ENCODE measurements at places on chromosomes 1 and 21.

GRCh38 chr21:42009018-42009830 lies 936 bp downstream of the ZBTB21 start:
- DNase-seq: peak; percentile 51

DNA sequence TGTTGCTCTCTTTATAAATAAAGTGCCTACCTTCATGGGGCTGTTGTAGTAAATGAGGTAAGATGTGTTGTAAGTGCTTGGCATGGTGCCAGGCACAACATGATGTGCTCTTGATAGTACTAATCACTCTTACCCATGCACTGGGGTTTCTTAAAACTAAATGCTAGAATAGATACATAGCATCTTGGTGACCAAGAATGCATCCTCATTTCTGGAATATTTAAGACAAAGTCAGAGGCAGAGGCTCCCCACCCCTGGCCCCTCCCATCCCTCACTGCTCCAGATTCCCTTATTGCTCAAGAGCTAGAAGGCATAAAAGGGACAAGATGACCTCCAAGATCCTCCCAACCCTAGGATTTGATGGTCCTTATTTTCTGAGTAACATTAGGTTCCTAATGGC lies 61.3 kb downstream of the GLUL start:
- DNase-seq: no peak

DNA sequence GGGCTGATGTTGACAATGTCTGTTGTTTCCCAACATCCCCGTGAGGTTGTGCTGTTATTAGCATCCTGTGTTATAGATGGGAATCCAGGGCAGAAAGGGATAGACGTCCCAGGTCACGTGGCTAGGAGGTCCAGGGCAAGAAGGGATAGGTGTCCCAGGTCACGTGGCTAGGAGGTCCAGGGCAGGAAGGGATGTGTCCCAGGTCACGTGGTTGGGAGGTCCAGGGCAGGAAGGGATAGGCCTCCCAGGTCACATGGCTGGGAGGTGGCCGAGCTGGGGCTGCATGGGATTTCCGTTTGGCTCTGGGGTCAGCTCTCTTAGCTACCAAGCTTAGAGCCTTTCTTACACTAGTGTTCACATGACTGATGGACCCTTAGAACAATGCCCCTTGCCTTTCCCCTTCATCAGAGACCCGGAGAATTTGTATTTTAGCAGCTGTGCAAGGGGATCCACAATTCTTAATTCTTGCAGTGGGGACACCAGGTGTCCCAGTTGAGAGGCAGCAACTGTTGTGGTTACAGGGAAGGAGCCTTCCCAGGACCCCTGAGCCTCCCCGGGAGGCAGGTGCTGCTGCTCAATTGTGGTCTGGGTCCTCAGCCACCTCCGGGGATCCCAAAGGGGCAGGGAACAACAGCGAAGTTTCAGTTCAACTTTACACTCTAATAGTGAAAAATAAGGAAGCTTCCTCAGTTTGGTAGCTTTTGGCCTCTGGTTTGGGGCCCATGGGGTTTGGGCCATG lies 69.2 kb downstream of the UMODL1 start:
- no peak for DNase-seq

- peak; percentile 22 for DNase-seq
Observed at GRCh38 chr1:65717815-65718454, 74.8 kb upstream of the PDE4B start.

GRCh38 chr1:97923811-97924210 lies 3.0 kb upstream of the DPYD start:
- no peak for DNase-seq

GRCh38 chr1:150508982-150509381 lies 1.1 kb downstream of the ECM1 start:
- no peak for DNase-seq

- DNase-seq: no peak
Observed at GRCh38 chr1:86352086-86352485, 44.0 kb downstream of the ODF2L start.

DNA sequence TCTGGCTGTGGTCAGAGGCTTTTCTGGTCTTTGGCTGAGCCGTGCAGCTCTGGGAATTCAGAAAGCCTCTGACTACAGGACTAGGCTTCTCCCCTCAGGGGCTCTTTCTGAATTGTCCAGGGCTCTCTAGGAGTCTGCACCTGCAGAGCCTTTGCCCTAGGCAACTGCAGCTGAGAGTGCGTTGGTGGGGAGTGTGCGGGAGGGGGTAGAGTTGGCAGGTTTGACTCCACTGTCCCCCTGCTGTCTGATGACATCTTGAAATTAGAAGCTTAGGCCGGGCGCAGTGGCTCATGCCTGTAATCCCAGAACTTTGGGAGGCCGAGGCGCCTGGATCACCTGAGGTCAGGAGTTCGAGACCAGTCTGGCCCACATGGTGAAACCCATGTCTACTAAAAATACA lies 32.9 kb downstream of the KIAA1614 start:
- DNase-seq: no peak

- peak; percentile 42 for DNase-seq
Observed at GRCh38 chr1:107829036-107829770, 135.8 kb downstream of the VAV3 start.

DNA sequence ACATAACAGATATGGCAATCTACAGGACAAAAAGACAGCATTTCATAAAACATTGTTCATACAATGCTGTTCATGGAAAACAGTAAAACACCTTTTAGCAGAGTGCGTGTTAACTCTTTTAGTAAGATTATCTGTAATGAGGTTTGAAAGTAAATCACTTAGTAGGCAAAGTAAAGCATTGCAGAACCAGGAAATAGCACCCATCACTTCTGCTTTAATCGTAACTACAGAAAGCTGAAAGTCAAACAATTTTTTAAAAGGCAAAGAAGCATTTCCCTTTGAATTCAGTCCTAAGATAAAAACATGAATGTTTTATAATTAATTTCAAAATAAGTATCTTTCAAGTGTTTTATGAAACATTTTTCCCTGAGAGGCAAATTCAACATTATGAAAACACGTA lies 63.3 kb upstream of the RNF11 start:
- no peak for DNase-seq

GRCh38 chr1:13794231-13795187 lies 94.5 kb downstream of the PRDM2 start:
- no peak for DNase-seq

GRCh38 chr1:54794451-54795355 lies 6.4 kb downstream of the TTC22 start:
- DNase-seq: no peak

- DNase-seq: no peak
Observed at GRCh38 chr1:5297886-5298239, 643.5 kb downstream of the AJAP1 start.

DNA sequence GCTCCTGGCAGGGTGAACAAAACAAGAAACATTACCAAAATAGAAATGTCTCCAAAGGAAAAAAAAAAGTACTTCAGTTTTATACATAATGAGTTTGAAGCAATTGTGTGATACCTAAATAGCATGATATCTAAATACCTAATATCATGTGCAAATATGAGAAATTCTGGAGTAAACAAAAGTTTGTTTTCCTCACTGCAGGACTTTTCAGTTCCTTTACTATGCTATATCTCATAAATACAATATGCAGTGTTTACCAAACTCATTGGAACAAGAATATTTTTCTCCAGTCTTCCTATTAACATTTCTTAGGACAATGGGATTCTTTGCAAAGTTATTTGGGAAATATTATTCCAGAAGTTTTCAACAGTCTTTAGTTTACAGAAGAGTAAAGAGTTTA lies 98.1 kb downstream of the VAV3 start:
- no peak for DNase-seq

- DNase-seq: peak; percentile 90
Observed at GRCh38 chr1:150067184-150068108, at the start of gene VPS45. Gene VPS45 (plus strand): TSS chr1:150067776. CDS start chr1:150067858, 82 bp downstream.

DNA sequence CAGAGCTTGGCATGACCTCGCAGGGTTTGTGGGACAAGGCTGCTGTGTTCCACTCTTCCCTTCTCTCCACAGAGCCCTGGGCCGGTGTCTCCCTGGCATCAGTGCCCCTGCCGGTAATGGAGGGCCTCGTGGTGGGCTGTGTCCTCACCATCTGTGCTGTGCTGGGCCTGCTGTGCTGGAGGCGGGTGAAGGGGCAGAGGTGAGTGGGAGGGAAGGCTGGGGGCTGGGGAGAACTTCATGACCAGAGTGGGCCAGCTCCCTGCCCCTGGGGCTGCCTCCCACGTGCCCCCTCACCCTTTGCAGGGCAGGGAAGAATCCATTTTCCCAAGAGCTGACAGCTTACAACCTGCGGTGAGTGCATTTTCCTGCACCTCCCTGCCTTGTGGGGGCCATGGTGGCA lies 12.0 kb upstream of the LGR6 start:
- no peak for DNase-seq

- peak; percentile 55 for DNase-seq
Observed at GRCh38 chr1:13813398-13814012, 113.5 kb downstream of the PRDM2 start.

DNA sequence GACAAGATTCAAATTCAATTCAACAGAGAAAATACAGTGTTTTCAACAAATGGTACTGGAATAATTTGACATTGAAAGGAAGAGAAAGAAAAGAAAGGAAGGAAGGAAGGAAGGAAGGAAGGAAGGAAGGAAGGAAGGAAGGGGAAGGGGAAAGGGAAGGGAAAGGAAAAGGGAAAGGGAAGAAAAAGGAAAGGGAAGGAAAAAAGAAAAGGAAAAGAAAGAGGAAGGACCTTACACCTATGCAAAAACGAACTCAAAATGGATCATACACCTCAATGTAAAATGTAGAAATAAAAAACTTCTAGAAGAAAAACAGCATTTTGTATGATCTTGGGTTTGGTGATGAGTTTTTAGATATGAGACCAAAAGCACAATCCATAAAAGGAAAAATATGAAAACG lies 19.9 kb upstream of the NMNAT2 start:
- no peak for DNase-seq

- DNase-seq: no peak
Observed at GRCh38 chr21:15644489-15644888, 85.3 kb upstream of the USP25 start.

DNA sequence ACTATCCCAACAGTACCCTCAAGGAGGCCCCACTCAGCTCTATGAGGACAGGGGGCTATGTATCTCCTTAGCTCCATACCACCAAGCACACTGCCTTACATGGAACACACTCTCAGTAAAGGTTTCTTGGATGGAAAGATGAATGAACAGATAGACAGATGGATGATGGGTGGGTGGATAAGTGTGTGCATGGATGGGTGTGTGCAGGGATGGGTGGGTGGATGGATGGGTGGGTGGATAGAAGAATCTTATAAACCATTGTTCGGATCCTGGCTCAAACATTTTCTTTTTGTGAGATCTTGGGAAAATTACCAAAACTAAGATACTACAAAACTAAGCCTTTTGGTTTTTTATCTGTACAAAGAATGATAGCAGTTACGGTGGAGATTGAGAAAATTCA lies 111.0 kb upstream of the NFIA start:
- DNase-seq: no peak

DNA sequence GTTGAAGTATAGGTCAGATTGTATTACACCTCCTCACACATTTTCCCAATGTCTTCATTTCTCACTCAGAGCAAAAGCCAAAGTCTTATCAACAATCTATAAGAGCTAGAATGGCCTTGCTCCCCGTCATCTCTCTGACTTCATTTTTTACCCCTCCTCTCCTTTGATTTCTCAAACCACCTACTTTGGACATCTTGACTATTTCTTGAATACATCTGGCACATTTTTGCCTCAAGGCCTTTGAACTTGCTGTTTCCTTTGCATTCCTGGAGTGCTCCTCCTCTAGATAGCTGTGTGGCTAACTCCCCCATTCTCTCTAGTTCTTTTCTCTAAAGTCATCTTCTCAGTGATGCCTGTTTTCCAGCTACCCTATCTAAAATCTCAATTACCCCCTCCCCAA lies 7.2 kb upstream of the XCL2 start:
- DNase-seq: no peak

DNA sequence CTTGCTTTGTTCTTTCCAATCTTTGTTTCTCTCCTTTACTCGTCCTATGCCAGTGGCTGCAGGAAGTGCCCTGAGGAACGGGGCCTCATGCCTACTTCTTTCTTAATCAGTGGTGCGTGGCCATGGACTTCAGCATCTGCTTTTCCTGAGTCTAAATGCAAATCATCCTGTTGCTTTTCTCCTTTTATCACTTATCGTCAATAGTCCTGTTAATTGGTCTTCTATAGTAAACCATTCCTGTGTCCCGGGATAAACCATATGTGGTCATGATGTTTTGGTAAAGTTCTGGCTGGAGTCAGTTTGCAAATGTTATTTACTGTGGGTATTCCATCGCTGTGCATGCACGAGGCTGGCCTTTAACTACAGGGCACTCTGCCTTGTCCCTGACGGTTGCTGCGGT lies 47.5 kb downstream of the AGPAT3 start:
- no peak for DNase-seq

- no peak for DNase-seq
Observed at GRCh38 chr1:154176337-154176736, 15.6 kb downstream of the TPM3 start.

DNA sequence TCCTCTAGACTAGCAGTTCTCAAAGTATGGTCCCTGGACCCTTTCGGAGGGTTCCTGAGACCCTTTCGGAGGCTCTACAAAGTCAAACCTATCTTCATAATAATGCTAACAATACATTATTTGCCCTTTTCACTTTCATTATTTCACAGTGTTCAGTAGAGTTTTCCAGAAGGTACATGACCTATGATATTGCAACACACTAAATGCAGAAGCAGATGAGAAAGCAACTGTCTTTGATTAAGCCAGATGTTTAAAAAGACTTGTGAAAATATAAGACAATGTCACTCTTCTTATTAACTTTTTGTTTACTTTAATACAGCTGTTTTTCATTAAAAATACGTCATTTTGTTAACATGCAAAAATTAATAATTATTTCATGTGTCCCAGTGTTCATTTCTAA lies 5.8 kb downstream of the KCNJ10 start:
- DNase-seq: no peak

DNA sequence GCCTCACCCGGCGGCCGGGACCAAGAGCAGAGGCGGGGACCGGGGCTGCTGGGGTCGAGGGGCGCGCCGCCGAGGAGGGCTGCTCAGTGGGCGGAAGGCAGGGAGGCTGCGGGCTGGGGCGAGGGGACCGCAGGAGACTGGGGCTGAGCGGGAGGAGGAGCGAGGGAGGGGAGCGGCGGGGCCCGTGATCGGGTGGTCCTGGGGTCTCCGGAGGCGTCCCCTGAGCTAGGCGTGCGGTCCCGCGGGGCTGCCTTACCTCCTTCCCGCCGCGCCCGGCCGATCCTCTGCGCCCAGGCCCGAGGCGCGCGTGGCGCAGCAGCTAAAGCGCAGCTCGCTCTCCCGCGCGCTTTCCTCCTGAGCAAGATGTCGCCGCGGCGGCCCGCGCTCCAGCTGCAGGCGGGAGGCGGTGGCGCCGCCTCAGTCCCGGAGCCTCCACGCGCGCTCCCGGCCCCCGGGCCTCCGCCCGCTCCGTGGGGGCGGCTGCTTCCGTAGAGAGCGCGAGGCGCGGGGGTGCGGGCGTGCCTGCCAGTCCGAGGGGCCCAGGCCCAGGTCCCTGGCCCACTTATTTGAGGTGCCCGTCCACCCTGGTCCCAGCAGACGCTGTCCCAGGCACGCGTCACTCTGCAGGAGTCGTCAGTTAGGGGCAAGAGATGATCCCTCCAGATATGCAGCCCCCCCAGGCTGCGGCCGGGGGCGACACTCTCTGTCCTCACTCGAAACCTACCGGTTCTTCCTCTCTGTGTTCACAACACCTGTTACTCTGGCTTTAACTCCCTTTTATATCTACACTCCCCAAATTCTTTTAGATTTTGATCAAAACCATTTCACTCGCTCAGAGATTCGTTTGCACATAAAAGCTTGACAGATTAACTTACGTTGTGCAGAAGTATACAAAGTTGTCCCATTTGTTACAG lies at the start of gene CCSAP:
Gene CCSAP (minus strand): TSS at position 392 of the 914 bp plus-strand sequence. CDS start 582 bp downstream, outside the sequence.
- no peak for DNase-seq

GRCh38 chr1:217781056-217781455 lies 149.9 kb downstream of the SPATA17 start:
- DNase-seq: no peak

- no peak for DNase-seq
Observed at GRCh38 chr1:204958317-204959307, 84.4 kb upstream of the CNTN2 start.

- no peak for DNase-seq
Observed at GRCh38 chr1:202892501-202892900, 3.6 kb upstream of the RABIF start.

All from activated CD8-positive, alpha-beta T cell treated with anti-CD3 and anti-CD28 coated beads, Interleukin-2, amount 10 ng/mL, durations not matched to agents 7 days and 5 days (primary cell).